AG08395 (cell line): ENCODE measurements at places on chromosomes 6 and 20.

GRCh38 chr6:100663219-100663863, 198.6 kb upstream of the SIM1 start:
- peak; percentile 33 for DNase-seq

DNA sequence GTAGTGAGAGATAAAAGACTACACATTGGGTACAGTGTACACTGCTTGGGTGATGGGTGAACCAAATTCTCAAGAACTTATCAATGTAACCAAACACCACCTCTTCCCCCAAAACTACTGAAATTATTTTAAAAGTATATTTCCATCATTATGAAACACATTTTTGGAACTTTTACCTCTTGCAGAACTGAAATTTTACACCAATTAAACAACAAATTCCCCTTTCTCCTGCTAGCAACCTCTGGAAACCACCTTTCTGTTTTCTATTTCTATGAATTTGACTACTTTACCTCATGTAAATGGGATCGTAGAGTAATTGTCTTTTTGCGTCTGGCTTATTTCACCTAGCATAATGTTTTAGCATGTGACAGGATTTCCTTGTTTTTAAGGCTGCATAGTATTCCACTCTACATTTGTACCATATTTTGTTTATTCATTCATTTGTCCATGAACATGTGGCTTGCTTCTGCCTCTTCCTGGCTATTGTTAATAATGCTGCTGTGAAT, 149.9 kb upstream of the PHACTR1 start:
- no peak for DNase-seq

DNA sequence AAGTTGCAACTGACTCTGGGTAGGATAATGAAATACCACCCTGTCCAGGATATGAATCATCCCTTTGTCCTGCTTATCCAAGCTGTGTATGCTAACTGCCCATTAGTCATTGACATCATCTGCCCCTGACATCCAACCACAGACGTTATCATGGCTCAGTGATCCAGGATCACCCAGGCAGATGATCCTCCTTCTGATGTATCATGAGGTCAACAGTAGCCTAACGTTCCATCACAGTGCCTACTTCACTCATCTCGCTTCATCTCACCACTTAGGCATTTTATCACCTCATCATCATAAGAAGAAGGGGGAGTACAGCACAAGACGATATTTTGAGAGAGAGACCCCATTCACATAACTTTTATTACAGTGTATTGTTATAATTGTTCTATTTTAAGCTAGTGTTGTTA, 13.4 kb upstream of the BTN3A2 start:
- peak; percentile 88 for DNase-seq

DNA sequence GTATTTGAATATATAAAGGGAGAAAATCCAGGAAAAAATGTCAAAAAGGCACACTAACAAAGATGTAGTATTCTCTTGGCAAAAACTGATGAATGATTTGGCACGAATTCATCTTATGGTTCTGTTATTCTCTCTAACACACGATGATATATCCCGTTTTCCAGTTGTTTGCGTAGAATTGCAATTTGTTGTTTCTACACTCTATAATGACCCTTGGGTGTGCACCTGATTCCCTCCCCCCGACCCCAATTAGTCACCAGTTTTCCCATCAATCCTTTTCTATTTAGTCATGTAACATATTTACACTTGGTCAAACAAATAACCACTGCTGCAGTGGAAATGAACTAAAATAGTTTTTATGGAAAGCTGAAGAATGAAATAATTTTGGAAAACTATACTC, 1.5 kb upstream of the ARID1B start:
- DNase-seq = no peak

DNA sequence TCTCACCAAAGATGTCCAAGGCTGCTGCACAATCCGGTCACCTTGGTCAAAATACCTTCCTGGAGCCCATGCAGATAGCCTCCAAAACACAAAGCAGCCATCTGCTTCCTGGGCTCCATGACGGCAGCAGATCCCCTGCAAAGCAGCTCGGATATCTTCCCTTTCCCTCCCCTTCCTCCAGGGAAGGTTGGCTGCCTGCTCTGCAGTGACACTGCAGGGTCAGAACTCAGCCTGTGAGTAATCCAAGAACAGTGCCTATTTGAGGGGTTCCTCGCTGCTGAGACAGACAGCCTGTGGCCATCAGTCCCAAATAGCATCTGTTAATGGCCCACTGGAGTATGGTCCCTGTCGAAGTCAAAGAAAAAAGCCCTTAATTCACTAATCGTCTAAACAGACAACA, 270.8 kb downstream of the PREX1 start:
- DNase-seq = no peak

DNA sequence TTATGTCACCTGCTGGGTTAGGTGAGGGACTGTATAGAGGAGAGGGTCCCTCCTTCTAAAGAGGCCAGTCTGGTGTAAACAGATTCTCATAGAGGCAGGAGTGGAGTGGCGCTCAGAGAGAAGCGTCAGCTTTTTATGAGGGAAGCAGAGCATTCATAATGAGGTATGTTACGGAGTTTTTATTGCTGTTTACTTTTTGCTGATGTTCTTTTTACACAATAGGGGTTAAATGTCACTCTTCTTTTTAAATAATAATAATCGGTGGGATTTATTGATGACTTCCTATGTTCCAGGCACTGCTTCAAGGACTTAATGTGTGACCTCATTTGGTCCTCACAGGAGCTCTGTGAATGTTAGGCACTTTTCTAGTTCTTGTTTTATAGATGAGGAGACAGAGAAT, 79.9 kb downstream of the L3MBTL3 start:
- no peak for DNase-seq

DNA sequence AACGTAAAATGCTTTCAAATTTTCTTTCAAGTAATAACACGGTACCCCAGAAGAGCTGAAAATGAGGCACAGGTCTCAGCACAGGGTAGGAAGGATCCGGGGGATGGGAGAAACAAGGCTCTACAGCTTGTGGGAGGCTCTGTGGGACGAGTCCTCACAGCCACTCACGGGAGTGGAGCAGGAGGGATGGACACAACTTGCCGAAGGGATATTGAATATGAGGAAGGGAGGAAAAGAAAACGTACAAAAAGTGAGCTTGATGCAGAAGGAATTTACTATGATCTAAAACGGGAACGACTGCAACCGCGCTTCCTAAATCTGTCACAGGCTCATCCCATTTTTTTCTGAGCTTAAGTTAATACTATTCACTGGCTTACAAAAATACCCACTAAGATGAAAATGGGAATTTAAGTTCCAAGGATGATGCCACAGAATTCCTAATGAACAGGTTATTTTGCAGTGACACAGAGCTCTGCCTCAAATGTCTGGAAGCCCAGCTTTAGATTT, 72.9 kb downstream of the FYN start:
- peak; percentile 16 for DNase-seq

DNA sequence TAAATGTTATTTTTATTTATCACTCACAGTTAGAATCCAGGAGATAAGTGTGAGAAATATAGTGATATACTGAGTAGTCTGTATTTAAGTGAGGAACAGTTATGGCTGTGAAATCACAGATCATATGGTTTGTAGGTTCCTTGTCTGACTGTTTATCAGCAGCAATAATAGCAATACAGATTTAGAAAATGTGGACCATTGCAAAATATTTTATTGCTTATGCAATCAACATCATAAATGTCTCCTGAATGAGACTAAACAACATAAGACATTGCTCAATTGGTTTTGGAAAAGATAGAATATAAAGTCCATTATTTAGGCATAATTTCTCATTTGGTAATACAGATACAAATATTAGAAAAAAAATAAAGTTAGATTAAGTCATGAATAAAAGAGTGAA, 43.7 kb downstream of the CCDC170 start:
- no peak for DNase-seq

- no peak for DNase-seq
These were observed 5.4 kb downstream of the SYS1 start for GRCh38 chr20:45368221-45368980.
